Activated T-cell treated with anti-CD3 and anti-CD28 coated beads for 48 hours (primary cell): ENCODE measurements at places on chromosomes 1 and 21.

DNA sequence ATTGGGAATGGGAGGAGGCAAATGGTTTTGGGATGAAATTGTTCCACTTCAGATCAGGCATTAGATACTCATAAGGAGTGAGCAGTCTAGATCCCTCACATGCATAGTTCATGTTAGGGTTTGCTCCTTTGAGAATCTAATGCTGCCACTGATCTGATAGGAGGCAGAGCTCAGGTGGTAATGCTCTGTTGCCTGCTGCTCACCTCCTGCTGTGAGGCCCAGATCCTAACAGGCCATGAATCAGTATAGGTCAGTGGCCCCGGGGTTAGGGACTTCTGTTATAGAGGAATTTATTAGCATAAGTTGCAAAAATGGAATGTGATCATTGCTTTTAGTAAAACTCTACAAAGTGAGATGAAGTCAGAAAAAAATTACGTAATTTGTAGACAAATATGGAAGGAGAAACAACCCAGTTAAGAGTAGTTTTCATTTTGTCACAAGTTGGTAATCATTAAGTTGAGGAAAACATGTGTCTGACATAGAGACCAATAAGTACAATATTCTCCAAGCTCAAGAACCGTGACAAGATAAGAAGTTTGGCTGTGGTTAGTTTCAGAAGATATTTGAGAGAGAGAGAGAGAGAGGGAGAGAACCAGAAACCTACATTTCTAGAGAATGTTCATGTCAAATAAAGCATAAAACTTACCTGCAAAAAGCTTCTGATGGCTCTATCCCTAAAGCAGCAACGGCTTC lies 689.7 kb upstream of the PRMT6 start:
- DNase-seq = no peak

DNA sequence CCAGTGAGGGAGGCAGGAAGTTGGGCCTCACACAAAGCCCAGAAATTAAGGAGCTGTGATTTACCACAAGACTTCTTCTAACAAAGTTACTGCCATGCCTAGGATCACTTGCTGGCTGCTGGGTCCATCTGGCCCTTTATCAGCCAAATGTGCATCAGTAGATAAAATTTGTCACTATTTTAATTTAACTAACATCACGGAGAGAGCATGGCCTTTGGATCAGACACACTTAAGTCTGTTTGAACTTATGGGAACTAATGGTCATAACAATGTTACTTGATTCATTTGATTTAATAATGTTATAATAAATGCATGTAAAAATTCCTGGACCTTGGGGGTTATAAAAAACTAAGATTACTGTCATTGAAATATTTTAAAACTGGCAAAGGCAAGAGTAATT lies 67.2 kb upstream of the CCDC190 start:
- DNase-seq = no peak

- DNase-seq = peak; percentile 74
These were observed 2.7 kb downstream of the SH2D2A start for GRCh38 chr1:156813750-156814570.

- no peak for DNase-seq
These were observed 386.3 kb upstream of the BEND5 start for GRCh38 chr1:49163031-49163430.

DNA sequence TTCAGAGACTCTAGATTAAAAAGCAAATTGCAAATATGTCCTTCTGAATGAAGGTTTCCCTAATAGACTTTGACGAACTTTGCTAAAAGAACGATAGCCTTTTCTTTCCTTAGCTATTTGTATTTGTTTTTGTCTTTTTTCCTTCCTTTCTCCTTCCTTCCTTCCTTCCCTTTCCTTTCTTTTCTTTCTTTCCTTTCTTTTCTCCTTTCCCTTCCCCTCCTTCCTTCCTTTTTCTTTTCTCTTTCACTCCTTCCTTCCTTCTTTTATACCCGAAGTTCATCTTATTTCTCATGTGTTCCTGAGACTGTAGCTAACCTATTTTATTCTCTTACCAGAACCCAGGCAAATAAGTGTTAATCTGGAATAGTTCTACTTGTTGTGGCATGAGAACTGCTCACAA lies 381.2 kb upstream of the RUNX1 start:
- DNase-seq = no peak

- no peak for DNase-seq
These were observed 6.0 kb downstream of the S100B start for GRCh38 chr21:46598581-46599572.

DNA sequence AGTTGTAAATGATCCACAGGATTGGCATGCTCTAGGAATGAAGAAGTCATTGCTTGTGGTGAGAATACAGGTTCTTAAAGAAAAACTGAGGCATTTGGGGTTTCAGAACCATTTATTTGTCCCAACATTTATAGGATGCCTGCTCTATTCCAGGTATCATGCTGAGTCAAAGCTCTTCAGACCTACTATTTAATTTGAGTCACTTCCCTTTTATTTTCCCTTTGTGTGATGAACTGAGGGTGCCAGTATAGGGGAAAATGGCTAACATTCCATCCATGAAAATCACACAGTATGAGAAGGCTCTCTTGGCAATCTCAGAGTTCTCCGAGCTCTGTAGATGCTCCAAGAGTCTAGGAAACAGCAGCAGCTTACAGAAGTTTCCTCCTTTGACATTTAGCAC lies 110.4 kb downstream of the RNF220 start:
- DNase-seq = no peak

DNA sequence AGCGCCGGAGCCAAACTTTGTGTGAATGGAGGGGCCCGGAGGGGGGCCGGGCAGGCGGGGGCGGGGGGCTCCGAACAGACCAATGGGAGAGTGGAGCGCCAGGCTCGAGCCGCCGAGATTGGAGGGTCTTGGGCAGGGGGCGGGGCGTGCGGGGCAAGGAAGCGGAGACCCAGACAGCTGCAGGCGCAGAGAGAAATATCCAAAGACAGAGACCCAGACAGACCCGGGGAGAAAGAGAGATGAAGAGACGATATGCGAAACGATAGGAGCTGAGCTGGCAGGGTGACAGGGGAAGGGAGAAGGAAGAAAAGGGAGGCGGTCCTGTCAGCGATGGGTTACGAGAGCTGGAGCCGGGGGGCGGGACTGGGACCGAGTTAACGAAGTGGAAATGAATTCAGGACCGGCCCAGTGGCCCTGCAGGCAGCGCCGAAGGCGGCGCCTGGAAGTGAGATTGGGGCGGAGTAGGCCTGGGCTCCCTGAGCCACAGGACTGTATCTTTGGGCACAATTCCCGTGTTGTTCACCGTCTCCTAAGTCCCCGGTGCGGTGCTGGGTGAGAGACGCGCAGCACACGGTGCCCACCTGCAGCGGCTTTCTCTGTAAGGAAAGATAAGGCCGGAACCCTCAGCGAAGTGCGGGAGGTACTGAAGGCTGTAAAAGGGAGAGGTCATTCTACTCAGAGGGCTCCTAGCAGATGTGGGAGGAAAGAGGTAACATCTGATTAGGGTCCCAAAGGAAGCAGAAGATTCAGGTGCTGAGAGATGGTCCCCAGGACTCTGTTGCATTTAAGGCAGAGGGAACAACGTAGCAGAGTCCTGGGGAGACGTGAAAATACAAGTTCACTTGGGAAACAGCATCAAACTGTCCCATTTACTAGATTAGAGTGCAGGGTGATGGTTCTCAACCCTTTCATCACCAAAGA lies 543 bp upstream of the KCNJ10 start:
- peak; percentile 51 for DNase-seq

DNA sequence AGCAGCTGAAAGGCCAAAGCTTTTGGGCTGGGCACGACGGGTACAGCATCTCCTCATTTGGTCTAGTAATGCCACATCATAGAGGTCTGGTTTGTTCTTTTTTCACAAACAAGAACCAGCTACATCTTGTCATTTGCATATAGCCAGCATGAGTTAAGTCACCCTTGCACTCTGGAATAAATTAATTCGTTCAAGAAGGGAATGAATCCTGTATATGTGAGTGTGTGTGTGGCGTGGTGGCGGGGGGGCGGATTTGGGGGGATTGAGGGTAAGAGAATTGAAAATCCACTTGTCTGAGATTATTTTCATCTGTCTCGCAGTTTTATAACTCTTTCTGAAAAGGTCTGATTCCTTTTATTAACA lies 380.0 kb upstream of the CAMK1G start:
- no peak for DNase-seq

GRCh38 chr1:175118375-175119367 lies 51.0 kb downstream of the TNN start:
- DNase-seq = no peak

DNA sequence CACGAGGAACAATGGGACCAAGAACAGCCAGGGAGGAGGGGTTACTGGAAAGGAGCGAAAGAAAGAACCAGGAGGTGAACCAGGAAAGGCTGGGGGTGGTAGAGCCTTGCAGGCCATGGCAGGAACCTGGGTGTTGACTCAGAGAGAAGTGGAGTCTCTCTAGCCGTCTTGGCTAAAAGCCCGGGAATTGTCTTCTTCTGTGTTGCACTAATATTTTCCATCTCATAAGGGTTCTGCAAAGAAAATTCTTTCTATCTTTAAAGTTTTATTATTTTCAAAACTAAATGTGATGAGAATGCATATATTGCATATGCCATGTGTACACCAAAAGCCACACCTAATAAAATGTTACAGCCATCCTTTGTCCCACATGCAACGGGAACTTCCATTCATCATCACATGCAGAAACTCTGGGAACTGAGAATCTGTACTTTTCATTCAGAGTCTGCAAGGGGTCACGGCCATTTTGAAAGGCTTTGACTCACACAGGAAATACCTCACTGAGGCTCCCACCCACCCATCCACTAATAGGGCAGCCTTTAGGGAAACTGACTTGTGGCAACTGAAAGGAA lies 38.0 kb downstream of the ERG start:
- no peak for DNase-seq

- DNase-seq = no peak
These were observed 30.7 kb downstream of the GRHL3 start for GRCh38 chr1:24349891-24350290.

GRCh38 chr1:50978144-50978851 lies 8.3 kb downstream of the CDKN2C start:
- peak; percentile 20 for DNase-seq

DNA sequence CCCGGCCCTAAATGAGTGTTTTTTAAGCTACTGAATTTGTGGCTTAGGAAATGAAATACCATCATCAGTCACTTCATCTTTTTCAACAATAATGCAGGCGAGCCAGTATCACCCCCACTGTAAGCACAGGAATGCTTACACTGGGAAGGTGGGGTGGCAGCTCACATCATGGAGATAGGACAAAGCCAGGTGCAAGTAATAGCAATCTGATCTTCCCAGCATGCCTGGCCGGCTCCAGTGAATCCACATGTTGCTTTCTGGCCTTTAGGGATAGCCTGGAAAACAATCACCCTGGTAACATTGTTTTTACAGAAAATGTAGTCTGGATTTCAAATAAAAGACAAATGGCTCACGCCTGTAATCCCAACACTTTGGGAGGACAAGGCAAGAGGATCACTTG lies 140.9 kb upstream of the SOD1 start:
- no peak for DNase-seq

GRCh38 chr1:42153624-42154023 lies 414 bp downstream of the GUCA2B start:
- no peak for DNase-seq

GRCh38 chr1:115135681-115136080 lies 46.4 kb upstream of the TSPAN2 start:
- no peak for DNase-seq

- DNase-seq = no peak
These were observed 252.2 kb downstream of the PDE4B start for GRCh38 chr1:66044912-66045311.

DNA sequence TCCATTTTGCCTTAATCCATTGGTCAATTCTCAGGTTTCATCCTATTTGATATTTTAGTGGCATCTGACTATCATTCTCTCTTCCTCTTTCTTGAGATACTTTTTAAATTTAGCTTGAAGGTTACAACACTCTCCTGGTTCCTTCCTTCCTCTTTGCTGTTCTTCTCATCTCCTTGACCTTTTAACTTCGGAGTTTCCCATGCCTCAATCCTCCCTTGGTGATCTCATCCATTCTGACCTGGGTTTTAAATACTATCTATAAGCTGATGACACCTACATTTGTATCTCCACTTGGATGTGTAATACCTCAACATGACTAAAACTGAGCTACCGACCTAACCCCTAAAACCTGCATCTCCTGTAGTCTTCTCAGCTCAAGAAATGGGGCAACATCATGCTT lies 4.8 kb upstream of the ZNF687 start:
- DNase-seq = no peak

GRCh38 chr1:202908998-202909397 lies 18.0 kb downstream of the KLHL12 start:
- no peak for DNase-seq

- no peak for DNase-seq
These were observed 9.5 kb downstream of the JAK1 start for GRCh38 chr1:64956733-64957441.

DNA sequence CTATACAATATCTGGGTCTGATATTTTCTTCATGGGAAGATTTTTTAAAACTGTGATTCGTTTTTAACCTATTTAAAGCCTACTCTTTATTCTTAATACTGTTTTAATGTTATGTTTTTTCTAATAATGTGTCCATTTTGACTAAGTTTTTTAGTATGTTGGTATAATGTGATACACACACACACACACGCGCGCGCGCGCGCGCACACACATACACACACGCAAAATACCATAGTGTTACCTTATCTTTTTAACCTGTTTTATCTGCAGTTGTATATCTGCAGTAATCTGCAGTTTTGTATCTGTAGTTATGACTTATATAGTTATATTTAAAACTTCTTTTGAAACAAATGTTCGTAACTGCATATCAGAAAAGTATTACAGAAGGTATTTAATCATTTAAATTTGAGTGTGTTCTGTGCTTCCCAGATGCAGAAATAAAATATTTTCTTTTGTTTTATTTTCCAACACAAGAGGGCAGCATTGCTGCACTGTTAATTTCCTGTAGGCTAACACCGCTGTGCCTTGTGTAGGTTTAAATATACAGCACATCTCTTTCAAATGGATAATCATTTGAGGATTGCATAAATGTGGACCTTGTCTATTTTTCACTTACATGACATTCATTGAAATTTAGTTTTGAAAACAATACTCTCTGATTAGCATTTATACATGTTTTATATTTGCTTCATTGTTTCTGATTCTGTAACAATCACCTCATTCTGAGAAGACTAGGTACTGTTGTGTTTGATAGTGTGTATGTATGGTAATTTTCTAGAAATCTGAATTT lies 166.1 kb downstream of the PDE4B start:
- no peak for DNase-seq

GRCh38 chr21:28635541-28635940 lies 357.1 kb downstream of the LTN1 start:
- no peak for DNase-seq

- DNase-seq = no peak
These were observed 325.7 kb downstream of the HHAT start for GRCh38 chr1:210654176-210654981.

- DNase-seq = no peak
These were observed 13.1 kb upstream of the LHX4 start for GRCh38 chr1:180217006-180217405.
